ENCODE measurements at places on chromosomes 6 and 20.

DNA sequence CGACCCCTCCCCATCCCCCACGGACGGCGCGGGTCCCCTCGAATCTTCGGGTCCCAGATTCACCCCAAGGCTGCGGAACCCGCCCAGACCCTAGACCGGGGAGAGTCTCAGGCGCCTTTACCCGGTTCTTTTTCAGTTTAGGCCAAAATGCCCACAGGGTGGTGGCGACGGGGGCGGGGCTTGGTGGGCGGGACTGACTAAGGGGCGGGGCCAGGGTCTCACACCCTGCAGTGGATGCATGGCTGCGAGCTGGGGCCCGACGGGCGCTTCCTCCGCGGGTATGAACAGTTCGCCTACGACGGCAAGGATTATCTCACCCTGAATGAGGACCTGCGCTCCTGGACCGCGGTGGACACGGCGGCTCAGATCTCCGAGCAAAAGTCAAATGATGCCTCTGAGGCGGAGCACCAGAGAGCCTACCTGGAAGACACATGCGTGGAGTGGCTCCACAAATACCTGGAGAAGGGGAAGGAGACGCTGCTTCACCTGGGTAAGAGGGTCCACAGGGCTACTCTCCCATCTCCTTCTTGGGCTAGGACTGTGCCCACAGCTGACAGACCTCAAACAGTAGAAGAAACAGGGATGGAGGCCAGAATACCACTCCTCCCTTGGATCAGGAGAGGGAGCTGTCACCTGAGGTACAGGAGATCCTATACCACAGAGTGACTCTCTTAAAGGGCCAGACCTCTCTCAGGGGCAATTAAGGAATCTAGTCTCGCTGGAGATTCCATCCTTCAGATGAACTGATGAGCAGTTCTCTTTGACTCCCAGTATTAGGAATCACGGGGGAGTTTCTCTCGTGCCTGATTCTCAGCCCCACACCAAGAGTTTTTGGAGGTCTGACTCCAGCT is 942 bp downstream of the HLA-E start:
- peak; percentile 78 for DNase-seq

- no peak for DNase-seq
These were observed 55.0 kb downstream of the PPP1R3G start for GRCh38 chr6:5139828-5140771.

- DNase-seq: no peak
These were observed 4.6 kb downstream of the POU3F2 start for GRCh38 chr6:98838975-98839374.

- no peak for DNase-seq
These were observed 84.2 kb upstream of the FRMD1 start for GRCh38 chr6:168163096-168163731.

GRCh38 chr6:20918868-20919267 is 384.6 kb downstream of the CDKAL1 start:
- DNase-seq: no peak

DNA sequence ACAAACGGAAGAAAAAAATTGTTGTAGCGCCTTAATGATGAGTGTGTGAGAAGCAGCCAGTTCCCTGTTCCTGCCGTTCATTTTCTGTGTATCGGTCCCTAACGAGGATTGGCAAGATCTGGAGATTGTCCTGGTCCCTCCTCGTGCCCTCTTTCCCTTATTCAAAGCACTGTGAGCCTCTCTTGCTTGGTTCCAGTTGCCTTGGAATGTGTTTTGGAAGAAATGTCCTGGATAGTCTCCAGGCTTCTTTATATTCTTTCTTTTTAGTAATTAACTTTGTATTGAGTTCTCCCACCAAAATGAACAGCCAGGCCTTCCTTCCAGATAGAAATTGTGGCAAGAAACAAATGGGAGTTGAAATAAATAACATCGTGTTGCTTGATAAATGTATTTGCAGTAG is 348.3 kb downstream of the CDH26 start:
- DNase-seq: no peak
